ENCODE measurements at places on chromosomes 16 and 17.

GRCh38 chr16:69848637-69849545 lies 86.8 kb downstream of the WWP2 start:
- DNase-seq, result no peak

- DNase-seq, result no peak
Measured at GRCh38 chr16:18945233-18945632, 19.0 kb upstream of the SMG1 start.

GRCh38 chr17:45139533-45139920 lies 4.0 kb downstream of the ACBD4 start:
- DNase-seq, result no peak

DNA sequence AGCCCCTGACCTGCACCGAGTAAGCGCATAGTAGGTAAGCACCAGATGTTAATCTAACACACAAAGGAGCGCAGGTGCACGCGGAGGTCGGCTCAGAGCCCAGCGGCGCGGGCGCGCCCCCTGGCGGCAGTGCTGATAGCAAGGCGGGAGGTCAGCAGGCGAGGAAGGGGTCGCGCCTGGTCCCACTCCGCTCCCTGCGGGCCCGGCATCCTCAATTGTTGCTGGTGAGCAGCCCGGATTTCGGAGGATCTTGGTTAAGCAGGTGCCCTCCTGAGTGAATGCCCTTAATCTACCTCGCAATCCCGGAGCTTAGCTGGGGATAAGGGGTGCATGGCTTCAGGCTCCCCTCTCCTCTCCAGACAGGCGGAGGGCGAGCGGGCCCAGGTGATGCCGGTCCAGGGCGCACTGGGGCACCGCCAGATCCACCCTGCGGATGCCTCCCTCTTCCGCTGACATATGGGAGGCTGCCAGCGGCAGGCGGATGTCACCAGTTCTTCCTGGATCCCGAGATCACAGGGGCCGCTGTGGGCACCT lies 4.0 kb upstream of the WNT3 start:
- DNase-seq, result peak; percentile 71

DNA sequence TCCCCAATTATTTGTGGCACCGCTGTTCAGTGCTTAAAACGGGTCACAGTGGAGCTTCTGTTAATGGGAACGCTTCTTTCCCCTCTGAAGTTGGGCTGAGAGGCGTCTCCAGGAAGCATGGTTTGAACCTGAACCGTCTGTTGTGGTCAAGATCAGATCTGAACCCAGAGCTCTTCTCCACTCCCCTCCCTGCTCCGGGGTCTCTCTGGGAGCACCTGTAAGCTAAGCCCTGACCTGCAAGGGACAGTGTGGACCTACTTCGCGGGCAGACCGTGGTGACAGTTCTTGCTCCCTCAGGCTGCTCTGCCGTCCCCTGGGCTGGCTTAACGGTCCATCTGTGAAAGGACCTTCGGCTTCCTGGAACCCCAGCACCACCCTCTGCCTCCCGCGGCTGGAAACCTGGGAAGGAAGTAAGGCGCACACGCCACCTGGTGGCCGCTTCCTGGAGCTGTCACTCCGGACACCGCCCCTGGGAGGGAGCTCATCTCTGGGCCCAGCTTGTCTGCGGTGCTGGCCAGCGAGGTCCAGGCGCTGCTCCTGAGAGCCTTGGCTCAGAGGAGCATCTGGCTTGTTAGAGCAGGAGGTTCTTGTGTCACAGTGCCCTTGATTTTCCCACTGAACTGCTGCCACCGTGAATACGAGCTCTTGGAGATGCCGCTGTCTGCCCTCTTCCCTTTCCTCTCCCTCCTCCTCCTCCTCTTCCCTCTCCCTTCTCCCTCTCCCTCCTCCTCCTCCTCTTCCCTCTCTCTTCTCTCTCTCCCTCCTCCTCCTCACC lies 518.5 kb upstream of the EEF2KMT start:
- DNase-seq, result peak; percentile 86

GRCh38 chr17:57999496-58000017 lies 7.5 kb downstream of the SRSF1 start:
- DNase-seq, result peak; percentile 13

DNA sequence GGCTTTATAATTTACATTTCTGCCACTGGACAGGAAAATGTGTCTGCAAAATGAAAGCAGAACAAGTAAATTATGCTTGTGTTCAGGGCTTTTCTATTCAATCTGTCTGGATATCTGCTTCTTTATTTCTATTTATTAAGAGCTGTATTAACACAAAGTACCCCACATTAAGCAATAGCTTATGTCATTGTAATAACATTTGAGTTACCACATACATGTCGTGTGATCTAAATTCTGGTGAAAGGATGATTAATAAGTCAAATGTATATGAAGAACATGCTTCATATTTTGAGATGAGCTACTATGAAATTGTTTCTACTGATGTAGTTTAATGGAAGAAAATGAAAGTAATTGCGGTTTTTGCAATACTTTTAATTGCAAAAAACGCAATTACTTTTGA lies 238.2 kb downstream of the KCNJ2 start:
- no peak for DNase-seq

GRCh38 chr17:42180411-42180921 lies 476 bp downstream of the KCNH4 start:
- DNase-seq, result peak; percentile 30

- DNase-seq, result no peak
Measured at GRCh38 chr16:10522966-10523365, 57.4 kb downstream of the EMP2 start.

- no peak for DNase-seq
Measured at GRCh38 chr17:70070305-70071027, 4.6 kb upstream of the KCNJ16 start.

DNA sequence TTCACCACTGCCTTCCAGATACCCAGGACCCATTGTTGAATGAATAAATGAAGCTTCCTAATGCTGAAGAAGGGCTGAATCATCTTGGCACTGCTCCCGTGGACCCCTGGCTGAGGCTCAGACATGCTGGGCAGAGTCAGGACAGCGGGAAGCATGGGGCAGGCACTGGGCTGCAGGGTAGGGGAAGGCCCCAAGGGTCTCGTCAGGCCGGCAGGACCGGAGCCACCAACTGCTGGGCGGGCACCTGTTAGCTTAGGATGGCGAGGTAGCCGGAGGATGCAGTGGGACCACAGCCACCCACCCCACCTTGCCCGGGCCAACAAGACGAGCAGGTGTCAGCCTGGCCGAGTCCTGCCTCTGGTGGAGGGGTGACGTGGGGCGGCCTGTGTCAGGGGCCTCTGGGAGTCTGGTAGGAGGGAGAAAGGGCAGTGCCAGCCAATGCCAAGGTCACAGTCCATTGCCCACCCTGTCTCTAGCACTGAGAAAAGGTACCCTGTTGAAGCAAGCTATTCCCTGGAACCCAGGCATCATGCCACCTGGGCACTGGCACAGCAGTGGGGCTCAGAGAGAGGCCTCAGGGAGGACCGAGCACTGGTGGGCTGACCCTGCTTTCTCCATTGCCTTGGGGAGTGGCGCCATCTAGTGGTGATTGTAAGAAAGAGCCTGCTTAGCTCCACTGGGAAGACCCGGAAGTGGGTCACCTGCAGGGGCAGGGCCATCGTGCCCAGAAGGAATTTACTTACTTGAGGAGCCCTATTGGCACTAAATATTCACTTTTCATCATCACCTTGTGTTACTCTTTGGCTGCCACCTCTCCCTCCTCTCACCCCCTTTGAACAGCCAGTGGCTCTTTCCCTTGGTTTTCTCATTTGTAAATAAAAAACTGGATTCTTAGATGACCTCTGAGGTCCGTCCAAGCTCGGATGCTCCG lies 3.0 kb upstream of the DLX3 start:
- DNase-seq, result peak; percentile 94

- no peak for DNase-seq
Measured at GRCh38 chr17:67862614-67863217, 37.4 kb downstream of the BPTF start.

- peak; percentile 74 for DNase-seq
Measured at GRCh38 chr16:23803591-23804123, 32.1 kb upstream of the PRKCB start.

GRCh38 chr17:69159418-69159817 lies 17.7 kb upstream of the ABCA6 start:
- DNase-seq, result no peak

- no peak for DNase-seq
Measured at GRCh38 chr17:11996722-11997146, 541 bp downstream of the ZNF18 start.

GRCh38 chr17:77214743-77215142 lies 74.0 kb downstream of the SEC14L1 start:
- peak; percentile 84 for DNase-seq

DNA sequence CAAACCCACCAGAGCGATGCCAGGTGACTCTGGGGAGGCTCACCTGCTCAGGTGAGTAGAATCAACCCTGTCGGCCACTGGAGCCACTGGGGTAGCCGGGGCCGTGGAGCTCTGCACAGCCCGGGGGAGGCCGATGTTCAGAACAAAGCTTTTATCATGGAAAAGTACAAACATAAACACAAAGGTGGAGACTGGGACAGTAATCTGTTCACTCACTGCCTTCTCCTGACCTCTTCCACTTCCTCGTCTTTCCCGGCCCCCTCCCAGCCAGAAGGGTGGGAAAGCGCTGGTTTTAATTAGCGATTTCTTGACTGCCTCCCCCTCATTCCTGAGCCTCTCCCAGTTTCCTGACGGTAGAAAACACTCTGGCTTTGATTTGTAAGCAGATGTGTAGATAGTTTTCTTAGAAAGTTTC lies 9.8 kb upstream of the TEX19 start:
- no peak for DNase-seq

GRCh38 chr17:70539132-70539924 lies 370.0 kb downstream of the KCNJ2 start:
- peak; percentile 13 for DNase-seq

DNA sequence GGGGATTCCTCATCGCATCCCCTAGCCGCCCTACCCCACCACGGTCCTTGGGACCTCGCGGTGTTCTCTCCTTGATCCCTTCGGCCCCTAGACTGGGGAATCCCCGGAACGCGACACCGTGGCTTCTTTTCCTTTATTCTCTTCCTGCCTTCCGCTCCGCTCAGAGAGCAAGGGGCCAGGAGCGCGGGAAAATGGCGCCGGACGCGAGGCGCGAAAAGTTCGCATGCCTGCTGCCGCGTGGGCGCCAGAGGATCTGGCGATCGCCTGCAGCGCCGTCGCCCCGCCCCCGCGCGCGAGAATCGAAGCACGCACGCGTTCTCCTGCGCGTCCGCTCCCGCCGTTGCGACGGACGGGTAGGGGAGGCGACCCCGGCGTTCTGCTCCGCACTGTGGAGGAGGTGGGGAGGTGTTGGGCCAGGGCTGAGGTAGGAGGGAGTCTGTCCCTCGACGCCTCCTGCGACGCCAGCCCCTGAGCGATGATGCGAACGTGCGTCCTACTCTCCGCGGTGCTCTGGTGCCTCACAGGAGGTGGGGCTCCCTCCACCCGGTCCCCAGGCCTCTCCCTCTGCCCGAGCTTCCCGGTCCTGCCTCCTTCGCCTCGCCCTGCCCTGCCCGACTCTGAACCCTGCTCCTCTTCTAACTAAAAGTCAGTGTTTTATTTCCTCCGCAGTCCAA lies at the start of gene ZPBP2:
ZPBP2 (plus strand) TSS at position 323 of the 674 bp plus-strand sequence; CDS start at position 476, 153 bp downstream.
- DNase-seq, result no peak

DNA sequence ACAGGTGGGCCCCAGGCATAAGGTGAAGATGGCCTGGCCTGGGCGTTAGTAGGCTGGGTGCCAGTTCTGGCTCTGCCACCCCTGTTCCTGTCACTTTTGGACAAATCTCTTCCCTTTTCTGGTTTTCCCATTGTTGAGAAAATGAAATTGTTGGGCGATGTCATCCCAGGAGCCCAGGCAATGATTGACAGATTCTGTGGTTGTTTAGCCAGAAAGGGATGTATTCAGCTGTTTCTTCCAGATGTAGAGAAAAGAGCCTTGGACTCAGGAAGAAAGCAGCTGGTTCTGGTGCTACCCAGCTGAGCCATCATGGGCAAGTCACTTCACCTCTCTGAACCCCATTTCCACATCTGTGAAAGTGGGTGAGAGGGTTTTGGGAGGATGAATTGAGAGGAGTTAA lies 60.1 kb upstream of the MRTFB start:
- no peak for DNase-seq

DNA sequence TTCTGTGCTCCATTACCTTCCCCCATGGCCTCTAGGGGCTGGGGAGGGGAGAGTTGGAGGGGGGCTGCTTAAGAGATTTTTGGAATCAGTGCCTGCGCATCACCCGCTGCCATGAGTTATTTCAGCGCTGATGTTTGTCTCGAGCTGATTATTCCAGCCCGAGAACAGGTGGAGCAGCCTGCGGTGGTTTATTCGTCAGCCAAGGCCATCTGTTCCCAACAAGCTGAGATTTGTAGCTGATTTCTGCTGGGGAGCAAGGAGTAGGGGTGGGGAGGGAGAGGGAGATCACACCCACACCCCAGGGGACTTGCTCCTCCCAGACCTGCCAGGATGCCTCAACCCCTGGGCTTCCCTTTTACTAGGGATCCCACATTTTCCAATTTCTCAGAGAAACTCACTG lies 23.1 kb downstream of the PIPOX start:
- DNase-seq, result no peak

DNA sequence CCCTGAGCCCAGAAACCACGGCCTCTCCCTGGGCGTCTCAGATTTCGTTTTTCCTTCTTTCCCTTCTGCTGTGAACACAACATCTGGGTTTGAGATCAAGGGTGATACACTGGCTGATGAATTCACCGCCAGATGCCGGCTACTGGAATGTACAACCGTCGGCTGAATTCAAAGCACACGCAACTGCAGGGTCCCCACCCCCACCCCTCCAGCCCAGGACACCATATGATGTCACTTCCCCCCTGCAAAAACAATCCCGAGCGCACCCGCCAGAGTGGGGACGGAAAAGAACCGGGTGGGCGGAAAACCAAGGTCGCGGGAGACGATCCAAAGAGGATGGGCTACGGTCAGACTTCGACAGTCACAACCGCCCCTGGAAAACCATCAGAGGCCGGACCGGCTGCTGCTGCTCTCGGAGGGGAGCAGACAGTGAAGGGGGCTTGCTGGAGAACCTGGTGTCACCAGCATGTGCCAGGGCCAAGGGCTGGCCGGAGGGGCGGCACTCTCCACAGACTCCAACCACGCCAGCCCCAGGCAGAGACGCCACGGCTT lies 23.3 kb downstream of the CEP295NL start:
- DNase-seq, result no peak

DNA sequence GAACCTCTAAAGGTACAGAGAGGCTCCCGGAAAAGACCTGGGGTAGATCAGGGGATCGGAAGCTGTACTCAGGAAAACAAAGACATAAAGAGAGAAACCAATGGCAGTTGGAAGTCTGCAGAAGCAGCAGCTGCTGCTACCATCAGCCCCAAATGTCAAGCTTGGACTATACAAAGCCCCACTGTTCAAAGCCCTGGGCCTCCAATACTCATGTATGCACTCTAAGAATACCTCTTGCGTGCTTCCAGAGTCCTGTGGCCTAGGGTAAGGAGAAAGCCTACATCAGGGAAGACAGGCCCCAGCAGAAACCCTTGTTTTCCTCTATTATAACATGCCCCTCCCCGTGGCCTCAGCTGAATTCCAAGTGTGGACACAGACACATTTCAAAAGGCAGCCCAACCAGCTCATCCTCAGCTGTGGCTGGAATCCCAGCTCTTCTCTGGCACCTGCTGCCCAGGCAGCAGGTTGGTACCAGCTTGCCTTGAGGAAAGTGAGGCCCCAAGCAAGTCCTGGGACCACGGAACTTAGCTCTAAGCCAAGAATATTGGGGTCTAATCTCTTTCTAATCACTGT lies 19.3 kb upstream of the MTMR4 start:
- DNase-seq, result no peak

GRCh38 chr17:40915721-40916256 lies 21.7 kb downstream of the KRT23 start:
- DNase-seq, result no peak

GRCh38 chr16:89949121-89949742 lies 677 bp downstream of the DEF8 start:
- no peak for DNase-seq

GRCh38 chr16:87436225-87437172 lies 44.4 kb downstream of the MAP1LC3B start:
- peak; percentile 50 for DNase-seq

GRCh38 chr16:81483064-81483969 lies 38.7 kb downstream of the CMIP start:
- DNase-seq, result no peak
